ENCODE measurements at places on chromosomes 3 and 15.

- no peak for DNase-seq
These were observed 296.6 kb downstream of the ZNF621 start for GRCh38 chr3:40821315-40821714.

- no peak for DNase-seq
These were observed 98.0 kb downstream of the DTWD1 start for GRCh38 chr15:49718846-49719245.

DNA sequence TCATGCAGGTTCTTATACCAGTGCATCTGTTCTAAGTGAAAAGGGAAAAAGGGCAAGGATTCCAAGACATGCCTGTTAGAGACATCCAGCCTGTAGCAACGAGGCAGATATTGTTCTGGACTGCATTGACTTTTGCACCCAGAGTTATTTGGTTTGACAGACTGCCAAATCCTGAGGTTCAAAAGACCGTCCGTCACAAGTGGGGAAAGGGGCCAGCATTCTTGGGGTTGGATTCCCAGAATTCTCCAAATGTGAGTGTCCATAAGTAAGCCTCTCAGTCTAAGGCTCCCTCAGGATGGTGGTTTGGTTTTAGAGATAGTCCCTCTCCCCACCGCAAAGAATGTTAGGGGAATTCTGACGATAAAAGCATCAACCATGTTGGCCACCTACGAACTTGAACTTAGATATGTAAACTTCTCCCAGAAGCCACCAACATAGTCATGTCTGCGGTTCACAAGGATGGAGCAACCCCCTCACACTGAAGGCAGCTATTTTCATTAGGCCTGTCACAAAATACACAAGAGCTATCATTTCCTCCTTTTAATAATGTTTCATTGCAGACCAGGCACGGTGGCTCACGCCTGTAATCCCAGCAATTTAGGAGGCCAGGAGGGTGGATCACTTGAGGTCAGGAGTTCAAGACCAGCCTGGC is 13.6 kb upstream of the LACTB start:
- DNase-seq, result no peak

DNA sequence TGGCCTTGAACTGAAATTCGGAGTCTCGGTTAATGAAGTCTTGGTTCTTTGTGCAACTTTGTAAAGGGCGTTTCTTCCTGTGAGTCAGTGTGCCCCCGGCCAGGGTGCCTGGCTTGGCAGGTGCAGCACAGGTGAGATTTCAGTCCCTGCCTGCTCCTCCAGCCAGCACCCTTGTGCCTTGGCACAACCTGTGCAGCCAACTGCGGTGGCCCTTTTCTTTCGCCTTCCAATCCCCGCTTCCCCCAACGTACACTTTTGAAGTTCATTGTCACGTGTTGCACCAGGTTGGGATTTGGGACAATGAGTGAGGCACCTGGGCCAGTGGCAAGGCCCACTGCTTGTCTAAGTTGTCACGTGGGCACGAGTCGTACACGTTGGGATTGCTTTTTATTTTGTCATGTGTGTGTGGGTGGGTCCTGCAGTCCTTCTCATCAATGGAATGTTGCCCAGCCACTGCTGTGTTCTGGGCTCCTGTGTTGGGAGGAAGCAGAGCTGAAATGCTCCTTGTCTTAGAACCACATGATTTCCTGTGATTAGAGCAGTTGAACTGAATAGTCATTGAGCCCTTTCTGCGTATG is 242.9 kb upstream of the BHLHE40 start:
- DNase-seq, result no peak

GRCh38 chr3:13259831-13260230 is 160.3 kb downstream of the NUP210 start:
- DNase-seq, result no peak

DNA sequence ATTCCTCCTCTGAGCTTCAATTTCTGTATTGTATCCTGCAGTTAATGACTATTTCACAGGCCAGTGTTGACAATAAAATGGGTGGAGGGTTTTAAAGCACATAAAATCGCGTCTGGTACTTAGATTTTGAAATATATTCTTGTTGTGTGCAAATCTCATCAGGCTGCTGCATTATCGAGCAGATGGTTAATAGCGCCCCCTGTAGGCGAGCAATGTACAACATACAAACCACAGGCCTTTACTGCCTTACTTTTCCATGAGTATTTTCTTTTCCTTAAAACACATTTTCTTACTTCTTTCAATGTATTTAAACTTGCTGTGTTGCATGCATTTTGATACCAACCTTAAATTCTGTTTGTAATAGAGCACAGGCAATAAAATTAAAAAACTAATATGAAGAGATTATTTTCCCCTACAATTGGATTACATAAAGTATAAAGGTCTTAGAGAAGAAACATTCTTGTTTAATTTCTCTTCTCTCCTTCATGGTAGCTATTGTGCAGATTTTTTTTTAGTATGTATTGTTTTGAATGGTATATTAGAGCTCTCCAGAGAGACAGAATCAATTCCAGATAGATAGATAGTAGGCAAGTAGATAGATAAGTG is 608.4 kb downstream of the CADM2 start:
- no peak for DNase-seq

GRCh38 chr3:169966951-169967915 is 626 bp downstream of the SEC62 start:
- DNase-seq, result no peak

All from NCI-H774 (cell line).